ENCODE measurements at places on chromosomes 4 and X. TPM values are rescaled to one million over a fixed set of nuclear protein-coding genes. Genes with fewer than 3 reads are reported as not detected.

The EDA2R gene
- 1.2 TPM for total RNA-seq

The ASB12 gene
- 0.46 TPM for total RNA-seq

The TBC1D1 gene
- total RNA-seq = 42.2 TPM

The CTPS2 gene
- total RNA-seq = 22.4 TPM

The KDR gene
- total RNA-seq = 18.7 TPM

The CNGA1 gene
- 0.46 TPM for total RNA-seq

Data from diencephalon (tissue), 1 donor.